ENCODE measurements at places on chromosomes 16 and 17.
A peak's percentile ranks its signal among the peaks of the same experiment; 100 is the strongest.

DNA sequence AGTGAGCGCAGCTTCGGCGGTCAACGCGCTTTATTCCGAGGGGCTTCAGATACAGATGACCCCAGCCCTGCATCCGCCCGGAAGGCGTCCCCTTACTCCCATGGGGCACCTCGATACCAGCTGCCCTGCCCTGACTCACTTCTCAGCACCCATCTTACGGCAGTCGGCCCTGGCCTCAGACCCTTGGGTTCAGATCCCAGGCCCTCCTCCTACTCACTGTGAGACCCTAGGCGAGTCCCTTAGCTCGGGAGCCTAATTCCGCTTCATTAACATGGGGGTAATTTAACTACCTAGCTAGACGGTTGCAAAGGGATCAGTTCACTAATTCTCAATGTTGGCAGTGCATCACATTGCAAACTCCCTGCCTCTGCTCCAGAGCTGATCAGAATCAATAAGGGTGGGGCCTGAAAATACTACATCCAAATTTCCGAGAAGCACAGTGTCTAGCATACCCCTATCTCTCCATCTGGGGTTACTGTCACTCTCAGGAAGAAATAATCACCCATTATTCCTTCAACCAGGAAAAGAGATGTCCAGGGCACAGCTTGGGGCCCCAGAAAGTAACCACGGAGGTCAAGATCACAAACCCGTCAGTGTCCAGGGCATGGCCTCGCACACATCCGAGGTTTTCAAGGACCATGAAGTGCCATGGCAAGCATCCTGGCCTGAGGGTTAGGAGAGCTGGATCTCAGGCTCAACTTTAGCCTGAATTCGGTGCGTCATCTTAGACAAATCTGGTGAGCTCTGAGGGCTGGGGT, 415 bp upstream of the FLOT2 start:
- DNase-seq = no peak

DNA sequence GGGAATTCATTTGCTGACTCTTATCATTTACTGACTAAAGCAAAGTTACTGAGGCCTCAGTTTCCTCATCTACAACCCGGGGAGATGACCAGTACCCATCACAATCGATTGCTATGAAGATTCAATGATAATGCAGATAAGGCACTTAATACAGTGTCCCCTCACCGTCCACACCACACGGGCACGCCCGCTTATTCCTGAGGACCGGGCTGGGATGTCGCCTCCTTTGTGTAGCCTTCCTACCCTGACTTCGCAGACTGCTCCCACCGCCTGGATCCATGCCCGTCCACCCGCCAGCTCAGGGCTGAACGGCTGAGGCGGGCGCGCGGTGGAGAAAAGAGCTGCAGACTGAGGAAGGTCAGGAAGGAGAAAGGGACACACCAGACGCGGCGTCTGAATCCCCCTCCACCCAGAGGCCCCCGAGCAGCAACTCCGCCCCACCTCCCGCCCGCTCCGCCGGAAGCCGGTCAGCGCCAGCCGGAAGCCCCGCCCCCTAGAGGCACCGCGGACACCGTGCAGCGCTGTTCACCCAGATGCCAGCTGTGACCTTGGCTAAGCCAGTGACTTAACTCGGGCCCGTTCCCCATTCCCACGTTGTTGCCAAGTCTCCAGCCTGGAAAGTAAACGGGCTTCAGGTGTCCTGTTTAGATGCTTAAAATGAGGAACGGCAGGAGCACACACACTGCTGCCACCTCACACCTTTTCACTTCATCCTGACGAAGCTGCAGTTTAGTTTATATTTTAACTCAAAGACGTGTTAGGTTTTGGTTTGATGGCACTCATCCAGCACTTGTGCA, at the start of gene KRABD2:
Gene KRABD2, minus strand, starts transcription at position 434 of the 797 bp plus-strand sequence.
- peak; percentile 92 for DNase-seq

DNA sequence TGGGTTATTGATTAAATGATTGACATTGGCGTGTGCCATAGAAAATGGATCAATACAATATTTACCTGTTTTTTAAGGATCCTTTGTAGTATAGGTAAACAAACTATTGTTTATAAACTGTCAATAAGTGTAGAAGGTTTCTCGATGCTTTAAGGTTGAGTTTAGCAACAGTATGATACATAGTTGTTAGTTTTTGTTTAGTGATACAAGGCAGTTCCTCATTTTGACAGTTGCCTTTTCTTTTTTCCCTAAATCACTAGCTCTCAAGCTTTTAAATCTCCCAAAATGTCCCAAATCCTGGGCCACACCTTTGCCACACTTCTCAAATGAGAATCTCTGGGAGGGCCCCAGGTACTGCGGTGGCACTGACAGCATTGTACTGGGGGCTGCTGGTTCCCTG, 57.3 kb downstream of the EPN2 start:
- no peak for DNase-seq

GRCh38 chr16:12127244-12127643, 150.7 kb downstream of the SNX29 start:
- DNase-seq = no peak

All from activated naive CD4-positive, alpha-beta T cell treated with Interleukin-2 at 50 U/mL for 16 hours (primary cell).